ENCODE measurements at places on chromosomes 1 and 21. TPM values are rescaled to one million over a fixed set of nuclear protein-coding genes. Genes with fewer than 3 reads are reported as not detected.

Gene MYOC
- total RNA-seq, result not detected

Gene VANGL2
- not detected for total RNA-seq

Gene RNU1-4
- total RNA-seq, result 5,329 TPM

Gene GBP4
- total RNA-seq, result 2.4 TPM

Gene HSD3B2
- not detected for total RNA-seq

Gene AQP10
- total RNA-seq, result not detected

Gene SPRR2E
- not detected for total RNA-seq

Gene ITLN1
- 0.27 TPM for total RNA-seq

Data from endothelial cell of coronary artery (primary cell).